ENCODE measurements at places on chromosomes 1 and 21.

DNA sequence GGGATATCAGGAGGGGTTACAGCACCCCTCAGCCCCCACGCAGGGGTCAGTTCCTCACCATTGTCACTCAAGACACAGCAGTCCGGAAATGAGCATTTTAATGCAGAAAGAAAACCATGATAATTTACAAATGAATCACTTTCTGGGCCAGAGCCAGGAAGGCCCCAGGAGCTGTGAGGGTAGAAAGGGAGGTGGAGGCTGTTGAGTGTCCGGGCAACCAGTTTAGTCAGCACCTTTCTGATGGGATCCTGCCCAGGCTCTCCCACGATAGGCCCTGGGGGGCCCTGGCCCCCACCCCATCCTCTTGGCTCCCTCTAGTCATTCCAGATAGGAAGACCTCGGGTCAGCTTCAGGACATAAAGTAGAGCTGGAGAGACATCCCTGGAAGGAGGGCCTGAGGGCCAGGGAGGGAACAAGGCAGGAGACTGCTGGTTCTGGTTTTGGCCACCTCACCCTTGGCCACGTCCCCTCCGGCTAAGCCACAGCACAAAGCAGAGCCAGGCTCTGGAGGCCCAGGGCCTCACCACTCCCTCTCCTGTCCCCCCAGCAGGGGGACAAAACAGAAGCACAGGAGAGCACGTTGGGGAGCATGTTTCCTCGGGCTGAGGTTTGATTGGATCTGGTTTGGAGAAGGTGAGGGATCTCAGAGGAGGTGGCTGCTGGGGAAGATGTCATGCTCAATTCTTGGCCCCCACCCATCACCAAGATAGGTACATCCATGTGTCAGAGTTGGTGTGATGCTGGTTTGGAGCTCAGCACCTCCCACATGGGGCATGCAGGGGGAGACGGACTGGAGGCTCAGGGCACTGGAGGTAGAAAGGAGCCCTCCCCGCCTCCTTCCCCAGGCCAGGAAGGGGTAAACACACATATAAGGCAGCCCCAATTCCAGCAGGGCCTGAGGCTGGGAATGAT lies 20.6 kb downstream of the ETNK2 start:
- DNase-seq = no peak

DNA sequence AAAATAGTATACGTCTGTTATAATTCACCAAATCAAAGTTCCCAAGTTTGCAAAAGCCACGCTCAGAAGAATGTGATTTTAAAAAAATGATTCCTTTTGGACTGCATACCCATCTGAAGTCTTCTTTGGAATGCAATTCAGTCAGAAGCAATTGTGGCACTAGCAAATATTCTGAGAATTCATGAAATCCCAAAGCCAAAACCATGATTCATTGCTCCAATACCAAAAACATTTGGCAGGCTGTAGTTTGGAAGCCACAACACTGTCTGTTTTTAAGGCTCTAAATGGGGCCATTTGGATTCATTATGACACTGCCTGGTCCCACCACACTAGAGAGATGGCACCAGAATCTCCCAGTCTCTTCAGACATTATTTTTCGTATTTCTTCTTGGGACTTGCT lies 21.8 kb upstream of the LRRC53 start:
- DNase-seq = no peak

DNA sequence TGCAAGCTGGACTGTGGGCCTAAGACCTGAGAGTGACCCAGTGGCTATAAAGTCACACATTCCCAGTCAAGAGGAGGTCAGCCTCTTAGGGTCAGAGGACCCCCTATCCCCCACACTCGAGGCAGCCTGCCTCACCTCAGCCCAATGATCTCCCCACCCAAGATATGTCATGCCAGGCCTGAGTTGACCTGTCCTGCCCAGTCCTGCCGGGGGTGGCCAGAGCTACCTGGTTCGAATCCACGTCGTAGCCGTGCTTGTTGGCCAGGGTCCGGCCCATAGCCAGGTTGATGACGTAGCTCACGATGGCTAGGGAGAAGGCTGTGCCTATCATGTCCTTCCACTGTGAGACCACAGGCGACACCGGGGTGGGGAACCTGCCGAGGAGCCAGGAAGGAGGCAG lies 15.6 kb downstream of the SLC26A9 start:
- DNase-seq = no peak

GRCh38 chr1:227905573-227906487 lies 41.9 kb downstream of the WNT9A start:
- DNase-seq = no peak

DNA sequence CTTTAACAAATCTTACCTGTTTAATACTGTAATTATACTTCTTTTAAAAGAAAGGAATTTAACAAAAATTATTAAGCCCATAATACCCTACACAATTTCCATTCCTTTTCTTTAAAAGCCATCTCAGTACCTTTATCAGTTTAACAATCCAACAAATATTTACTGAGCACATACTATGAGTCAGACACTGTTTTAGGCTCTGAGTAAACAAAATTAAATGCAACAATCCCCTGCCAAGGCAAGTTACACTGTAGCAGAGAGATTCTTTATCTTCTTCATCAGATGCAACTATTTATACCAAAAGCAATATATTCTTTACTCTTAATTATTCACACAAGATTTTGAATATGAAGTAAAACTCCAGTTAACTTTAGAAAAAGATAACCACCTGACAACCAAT lies 12.0 kb downstream of the DENND1B start:
- no peak for DNase-seq

GRCh38 chr1:217590598-217590997 lies 40.3 kb downstream of the GPATCH2 start:
- DNase-seq = no peak

DNA sequence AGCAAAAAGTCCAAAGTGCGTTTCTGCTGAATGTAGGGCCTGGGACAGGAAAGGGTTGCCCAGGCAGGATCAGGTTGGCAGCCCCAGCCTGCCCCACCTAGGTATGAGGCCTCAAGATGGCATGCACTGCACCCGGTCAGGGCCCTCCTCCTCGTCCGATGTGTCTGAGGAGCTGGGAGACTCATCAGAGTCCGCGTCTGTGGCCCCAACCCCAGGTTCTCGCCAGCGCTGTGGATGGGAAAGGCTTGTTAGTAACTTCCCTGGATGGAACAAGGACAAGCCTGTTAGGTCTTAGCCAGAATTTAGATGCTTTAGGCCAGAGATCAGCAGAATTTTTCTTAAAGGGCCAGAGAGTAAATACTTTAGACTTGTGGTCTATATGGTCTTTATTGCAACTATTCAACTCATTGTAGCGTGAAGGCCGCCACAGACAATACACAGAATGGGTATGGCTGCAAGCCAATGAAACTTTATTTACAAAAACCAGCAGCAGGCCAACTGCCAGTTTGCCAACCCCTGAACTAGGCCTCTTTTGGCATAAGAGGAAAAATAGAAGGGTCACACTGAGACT lies 12.4 kb downstream of the PEA15 start:
- no peak for DNase-seq

DNA sequence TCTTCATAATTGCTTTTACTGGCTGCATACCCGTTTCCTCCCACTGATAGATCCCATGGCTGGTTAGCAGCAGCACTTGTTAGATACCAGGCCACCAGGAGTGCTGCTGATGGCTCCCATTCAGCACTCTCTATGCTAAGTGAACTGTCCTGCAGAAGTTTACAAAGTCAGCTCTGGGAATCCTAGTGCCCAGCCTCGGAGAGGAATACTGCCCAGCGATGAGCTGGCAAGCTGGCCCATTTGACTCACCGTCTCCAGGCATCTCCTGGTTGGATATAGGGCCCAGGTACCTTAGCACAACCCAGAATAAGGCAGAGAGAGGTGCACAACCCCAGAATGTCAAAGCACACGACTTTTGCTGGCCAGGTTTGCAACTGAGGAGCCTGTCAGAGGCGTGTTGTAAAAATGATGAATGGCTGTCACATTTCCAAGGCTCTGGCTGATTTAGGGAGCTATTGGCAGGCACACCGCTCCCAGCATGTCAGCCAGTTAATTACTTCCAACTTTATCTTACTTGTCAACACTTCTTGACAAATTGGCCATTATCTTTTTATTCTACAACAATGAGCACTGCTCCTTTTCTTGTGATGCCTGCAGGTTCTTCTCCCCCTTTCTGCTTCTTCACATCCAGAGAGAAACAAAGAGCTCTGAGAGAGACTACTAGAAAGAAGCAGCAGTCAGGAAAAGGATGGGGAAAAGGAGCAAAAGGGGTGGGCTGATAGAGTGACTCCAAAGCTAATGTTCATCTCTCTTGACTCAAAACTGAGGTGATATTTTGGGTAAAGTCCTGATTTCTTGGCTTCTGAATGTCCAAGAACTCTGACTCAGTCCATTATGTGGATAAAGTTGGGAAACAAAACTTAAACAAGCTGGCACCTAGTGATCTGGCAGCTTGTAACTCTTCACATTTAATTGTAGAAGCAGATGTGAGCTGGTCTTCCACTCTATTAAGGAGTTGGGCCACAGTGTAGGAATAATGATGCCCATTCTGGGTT lies 10.8 kb upstream of the ANGPTL7 start:
- DNase-seq = no peak

GRCh38 chr1:45499415-45499769 lies 481 bp downstream of the CCDC163 start:
- no peak for DNase-seq

- DNase-seq = no peak
Measured at GRCh38 chr1:64933296-64934070, 32.9 kb downstream of the JAK1 start.

DNA sequence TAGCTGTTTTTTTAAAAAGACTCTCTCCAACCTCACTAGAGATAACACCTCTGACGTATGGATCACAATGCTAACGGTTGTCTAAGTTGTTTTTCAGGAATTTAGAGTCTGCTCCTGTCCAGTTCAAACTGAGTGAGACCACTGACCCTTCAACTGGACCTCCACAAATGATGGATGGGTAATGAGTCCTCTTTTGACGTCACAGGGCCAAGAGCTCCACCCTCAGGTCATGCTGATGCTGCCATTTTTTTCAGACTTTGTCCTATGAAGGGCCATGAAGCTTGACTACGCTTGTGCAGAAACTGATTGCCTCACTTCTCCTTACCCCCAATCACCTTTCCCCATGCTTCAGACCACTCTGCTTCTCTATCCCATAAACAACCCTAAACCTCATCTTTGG lies 16.6 kb downstream of the GRIK3 start:
- DNase-seq = no peak

DNA sequence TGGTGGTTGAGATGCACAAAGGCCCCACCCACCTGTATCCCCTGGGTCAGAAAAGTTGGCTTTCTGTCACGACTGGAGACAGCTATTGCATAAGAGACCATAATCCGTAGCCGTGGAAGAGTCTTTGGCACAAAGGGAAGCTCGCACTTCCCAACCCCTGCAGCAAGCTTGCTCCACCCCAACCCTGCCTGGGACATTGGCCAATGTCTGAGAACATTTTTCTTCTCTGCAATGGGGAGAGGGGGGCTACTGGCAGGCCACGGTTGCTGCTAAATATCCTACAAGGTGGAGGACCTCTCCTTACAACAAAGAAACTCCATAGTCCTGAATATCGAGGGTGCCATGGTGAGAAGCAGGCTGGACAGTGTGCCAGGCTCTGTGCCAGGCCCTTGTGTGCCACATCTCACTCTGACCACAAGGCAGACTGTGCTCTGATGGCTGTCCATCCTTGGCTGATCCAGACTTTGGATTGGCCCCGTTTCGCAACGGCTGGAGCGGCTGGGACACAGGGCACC lies 104.1 kb downstream of the CSMD2 start:
- DNase-seq = no peak

- no peak for DNase-seq
Measured at GRCh38 chr1:58782178-58783089, 1.4 kb downstream of the JUN start.

DNA sequence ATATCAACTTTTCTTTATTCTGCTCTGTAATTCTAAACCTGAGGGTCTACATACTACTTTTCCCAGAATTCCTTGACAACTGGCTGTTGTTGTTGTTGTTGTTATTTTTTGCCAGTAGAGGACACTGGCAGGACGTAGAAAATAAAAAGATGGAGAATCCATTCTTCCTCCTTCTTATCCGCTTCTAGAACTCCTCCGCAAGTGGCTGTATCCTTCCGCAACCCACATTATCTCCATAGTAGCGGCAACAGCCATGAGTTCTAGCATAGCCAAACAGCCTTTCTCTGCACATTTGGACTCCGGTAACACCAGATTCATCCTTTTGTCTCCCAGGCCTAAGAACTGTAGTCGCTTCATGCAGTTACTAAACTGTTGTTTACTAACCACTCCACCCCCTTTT lies 91.1 kb upstream of the CACHD1 start:
- DNase-seq = no peak

GRCh38 chr1:216902669-216903381 lies 179.6 kb upstream of the ESRRG start:
- DNase-seq = no peak

DNA sequence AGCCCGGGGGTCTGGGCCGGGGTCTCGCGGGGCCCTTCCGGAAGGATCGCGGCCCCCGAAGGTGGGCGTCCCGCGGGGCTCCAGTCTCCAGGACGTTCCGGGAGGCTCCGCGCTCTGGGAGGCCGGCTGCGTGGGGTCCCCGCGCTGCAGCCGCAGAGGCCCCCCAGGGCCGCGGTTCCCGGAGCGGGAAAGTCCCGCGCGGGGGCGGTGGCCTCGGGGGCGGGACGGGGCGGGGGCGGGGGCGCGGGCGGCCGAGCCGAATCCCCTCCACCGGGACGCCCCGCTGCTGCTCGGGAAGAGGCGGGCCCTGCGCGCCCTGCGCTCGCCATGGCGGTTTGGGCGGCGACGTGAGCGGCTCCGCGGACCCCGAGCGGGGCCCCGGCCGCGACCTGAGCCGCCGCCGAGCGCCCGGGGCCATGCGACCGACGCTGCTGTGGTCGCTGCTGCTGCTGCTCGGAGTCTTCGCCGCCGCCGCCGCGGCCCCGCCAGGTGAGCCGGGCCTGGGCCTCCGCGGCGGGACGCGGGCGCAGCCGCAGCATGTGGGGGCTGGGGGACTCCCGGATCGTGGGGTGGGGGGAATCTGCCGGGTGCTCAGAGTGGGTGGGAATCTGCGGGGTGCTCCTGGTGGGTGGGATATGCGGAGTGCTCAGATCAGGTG lies at the start of gene IFNGR2:
TSS of gene IFNGR2 (plus strand) at position 286 of the 658 bp plus-strand sequence. CDS start at position 417, 131 bp downstream.
- peak; percentile 31 for DNase-seq

- no peak for DNase-seq
Measured at GRCh38 chr1:232696466-232696865, 66.5 kb upstream of the SIPA1L2 start.

DNA sequence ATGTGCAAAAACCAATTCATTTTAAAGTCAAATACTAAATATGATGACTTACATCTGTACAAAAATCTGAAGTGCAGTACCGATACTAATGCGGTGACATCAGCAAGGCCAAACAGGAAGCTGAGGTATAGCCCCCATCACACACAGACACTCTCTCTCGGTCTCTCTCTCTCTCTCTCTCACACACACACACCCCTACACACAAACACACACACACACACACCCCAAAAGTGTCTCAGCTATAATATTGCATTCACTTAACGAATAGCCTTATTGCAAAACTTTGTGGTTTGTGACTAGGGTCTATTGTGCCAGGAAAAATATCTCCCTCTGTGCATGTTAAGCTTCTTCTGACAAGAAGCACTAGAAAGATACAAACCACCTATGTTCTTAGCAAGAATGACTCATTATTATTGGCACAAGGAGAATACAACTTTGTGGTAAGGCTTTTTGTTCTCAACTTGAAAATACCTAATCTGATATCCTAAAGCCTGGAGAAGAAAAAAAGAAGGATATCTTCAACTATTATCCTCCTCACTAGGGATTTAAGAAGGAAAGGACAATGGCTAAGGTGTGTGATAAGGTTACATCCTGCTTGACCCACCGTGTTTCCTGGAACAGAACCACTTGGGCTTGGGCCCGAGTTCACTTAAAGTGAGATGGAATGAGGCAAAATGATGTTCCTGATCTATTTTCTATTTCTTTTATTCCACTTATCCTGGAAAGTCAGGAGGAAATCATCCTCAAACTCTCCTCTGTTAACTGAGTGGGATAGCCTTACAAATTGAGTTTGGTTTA lies 107.1 kb downstream of the NIBAN1 start:
- peak; percentile 9 for DNase-seq

All from activated CD8-positive, alpha-beta memory T cell treated with anti-CD3 and anti-CD28 coated beads for 1 hour (primary cell).